ENCODE measurements at places on chromosomes 13 and 19. TPM values are rescaled to one million over a fixed set of nuclear protein-coding genes. Genes with fewer than 3 reads are reported as not detected.

GRCh38 chr13:28494504-28494777 lies 487 bp downstream of the FLT1 start:
- H3K36me3 ChIP-seq, result no peaks in the 10 kb centered on the region
- peak overlapping the region; percentile 21 for H3K4me3 ChIP-seq
- DNase-seq, result no peak
- H3K27me3 ChIP-seq, result peaks cover 22% of the 10 kb centered on the region
- H3K4me1 ChIP-seq, result peaks cover 23% of the 10 kb centered on the region

DNA sequence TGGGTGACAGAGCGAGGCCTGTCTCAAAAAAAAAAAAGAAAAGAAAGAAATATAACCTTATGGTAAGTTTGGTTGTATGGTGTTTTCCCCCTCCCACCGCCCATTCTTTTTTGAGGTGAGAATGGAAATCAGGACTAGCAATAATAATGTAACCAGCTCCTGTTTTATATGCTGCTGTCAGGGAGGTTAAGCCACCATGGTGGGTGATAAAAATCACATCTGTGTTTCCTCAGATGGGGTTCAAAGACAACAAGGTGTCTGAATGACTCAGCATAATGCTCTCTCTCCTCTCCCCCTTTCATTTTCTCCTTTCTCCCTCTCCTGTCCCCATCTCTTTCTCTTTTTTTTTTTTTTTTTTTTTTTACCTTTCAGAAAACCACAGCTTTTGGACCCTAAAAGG lies 28.3 kb upstream of the GARRE1 start:
- no peak for DNase-seq
- H3K36me3 ChIP-seq, result peaks cover 33% of the 10 kb centered on the region
- H3K4me3 ChIP-seq, result no peak overlapping the region
- no peak overlapping the region for H3K27ac ChIP-seq
- H3K27me3 ChIP-seq, result no peaks in the 10 kb centered on the region

SPACA4 gene
- total RNA-seq, result not detected

- H3K36me3 ChIP-seq, result no peaks in the 10 kb centered on the region
- DNase-seq, result no peak
- H3K4me1 ChIP-seq, result peaks cover 11% of the 10 kb centered on the region
- peak overlapping the region; percentile 31 for H3K27ac ChIP-seq
Measured at GRCh38 chr19:792306-792885, 4.9 kb upstream of the PTBP1 start.

- no peak overlapping the region for H3K4me3 ChIP-seq
- DNase-seq, result no peak
- no peaks in the 10 kb centered on the region for H3K36me3 ChIP-seq
- peaks cover 10% of the 10 kb centered on the region for H3K4me1 ChIP-seq
Measured at GRCh38 chr19:35389192-35389861, 18.5 kb downstream of the GPR42 start.

DNA sequence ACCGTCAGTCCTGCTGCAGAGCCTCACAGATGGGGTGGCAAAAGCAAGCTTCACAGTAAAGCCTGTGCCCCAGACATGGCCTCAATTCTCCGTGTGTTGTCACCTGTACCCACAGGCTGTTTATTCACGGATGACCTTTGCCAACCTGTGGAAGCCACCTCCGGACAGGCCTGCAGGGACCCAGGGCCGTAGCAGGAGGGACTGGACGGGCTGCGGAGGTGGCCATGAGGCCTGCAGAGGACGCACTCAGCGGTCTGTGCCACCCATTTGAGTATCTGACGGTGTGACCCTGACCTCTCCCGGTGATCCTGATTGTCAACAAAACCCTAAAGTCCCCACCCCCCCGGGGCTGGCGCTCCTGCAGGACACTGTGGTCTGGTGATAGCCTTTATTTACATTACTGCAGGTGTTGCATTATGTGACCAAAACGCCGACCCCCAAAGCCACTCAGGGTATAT lies 7.8 kb upstream of the KLF16 start:
- DNase-seq, result no peak
- peaks cover 21% of the 10 kb centered on the region for H3K4me1 ChIP-seq
- H3K27me3 ChIP-seq, result no peaks in the 10 kb centered on the region

LPAR6 gene
- total RNA-seq, result 42.5 TPM

GRCh38 chr19:17385878-17386611 lies 8.0 kb downstream of the CCDC194 start:
- H3K27me3 ChIP-seq, result no peaks in the 10 kb centered on the region
- H3K4me1 ChIP-seq, result no peaks in the 10 kb centered on the region
- no peak overlapping the region for H3K4me3 ChIP-seq
- peak; percentile 43 for DNase-seq

DNA sequence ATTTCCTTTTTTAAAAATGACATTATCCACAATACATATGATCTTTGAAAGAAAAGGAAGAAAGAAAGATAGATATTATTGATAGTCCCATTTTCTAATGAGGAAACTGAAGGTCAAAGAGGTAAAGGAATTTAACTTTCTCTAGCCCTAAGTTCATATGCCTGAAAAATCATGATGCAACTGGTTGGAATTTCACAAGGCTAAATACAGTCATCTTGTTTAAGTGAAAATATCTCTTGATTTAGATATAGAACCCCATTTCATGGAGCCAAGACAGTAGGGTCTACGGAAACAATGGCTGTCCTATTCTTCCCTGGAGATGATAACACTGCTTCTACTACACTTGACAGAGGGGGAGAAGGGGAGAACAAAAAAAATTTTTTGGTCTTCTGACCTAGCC lies 366.2 kb downstream of the DNAJC15 start:
- H3K4me3 ChIP-seq, result no peak overlapping the region
- no peaks in the 10 kb centered on the region for H3K4me1 ChIP-seq
- H3K27me3 ChIP-seq, result no peaks in the 10 kb centered on the region
- DNase-seq, result no peak

EFNB2 gene
- 10.8 TPM for total RNA-seq

DNA sequence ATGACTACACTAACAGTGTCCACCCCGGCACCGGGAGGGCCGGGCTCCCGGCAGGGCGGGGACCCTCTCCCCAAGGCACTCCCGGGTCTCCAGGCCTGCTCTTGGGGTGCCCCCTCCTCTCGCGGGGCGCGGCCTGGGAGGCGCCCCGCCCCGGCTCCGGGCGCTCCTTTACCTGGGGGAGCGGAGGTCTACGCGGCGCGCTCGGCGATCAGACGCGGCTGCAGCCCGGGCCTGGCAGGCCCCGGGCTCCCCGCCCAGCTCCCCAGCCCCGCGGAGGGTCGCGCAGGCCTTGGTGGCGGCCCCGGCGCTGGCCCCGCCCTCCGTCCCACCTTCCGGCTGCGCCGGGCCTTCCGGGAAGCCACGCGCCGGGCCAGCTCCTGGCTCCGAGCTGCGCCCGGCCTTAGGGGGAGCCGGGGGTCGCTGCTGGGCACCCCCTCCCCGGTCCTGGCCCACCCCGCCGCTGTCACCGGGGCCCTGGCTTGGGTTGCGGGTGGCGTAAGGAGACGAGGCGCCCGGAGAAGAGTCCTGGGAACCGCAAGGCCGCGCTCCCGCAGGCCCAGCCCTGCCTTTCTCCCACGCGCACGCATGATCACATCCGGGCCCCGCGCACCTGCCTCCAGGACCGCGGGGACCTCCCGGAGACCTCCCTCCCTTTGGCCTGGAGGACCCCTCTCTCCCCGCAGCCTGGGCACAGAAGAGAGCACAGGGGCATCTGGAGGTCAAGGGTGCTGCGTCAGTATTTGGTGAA lies at the start of gene C19orf12:
Gene C19orf12, minus strand, starts transcription at position 309 of the 748 bp plus-strand sequence. CDS start 6,848 bp downstream, outside the sequence.
- no peaks in the 10 kb centered on the region for H3K36me3 ChIP-seq
- peaks cover 17% of the 10 kb centered on the region for H3K4me1 ChIP-seq
- peak within 1 kb of the TSS; percentile 84 for H3K4me3 ChIP-seq
- H3K27ac ChIP-seq, result peak within 1 kb of the TSS; percentile 85
- peak; percentile 72 for DNase-seq

GRCh38 chr13:47846886-47847285 lies 154.2 kb downstream of the SUCLA2 start:
- H3K27me3 ChIP-seq, result no peaks in the 10 kb centered on the region
- H3K27ac ChIP-seq, result no peak overlapping the region
- no peaks in the 10 kb centered on the region for H3K36me3 ChIP-seq
- H3K4me1 ChIP-seq, result no peaks in the 10 kb centered on the region

GRCh38 chr13:23921451-23921888 lies 24.2 kb upstream of the C1QTNF9B start:
- H3K27me3 ChIP-seq, result no peaks in the 10 kb centered on the region
- H3K4me1 ChIP-seq, result peaks cover 5% of the 10 kb centered on the region
- no peaks in the 10 kb centered on the region for H3K36me3 ChIP-seq
- no peak for DNase-seq
- no peak overlapping the region for H3K4me3 ChIP-seq

KIR2DL3 gene
- total RNA-seq, result not detected

PLK5 gene
- not detected for total RNA-seq

GRCh38 chr13:73902296-73902695 lies 231.9 kb downstream of the KLF12 start:
- H3K4me1 ChIP-seq, result no peaks in the 10 kb centered on the region
- no peaks in the 10 kb centered on the region for H3K27me3 ChIP-seq
- no peak overlapping the region for H3K27ac ChIP-seq
- no peaks in the 10 kb centered on the region for H3K36me3 ChIP-seq
- DNase-seq, result no peak

GRCh38 chr13:109785141-109785891 lies 1.1 kb downstream of the IRS2 start:
- peak overlapping the region; percentile 85 for H3K27ac ChIP-seq
- peak overlapping the region; percentile 20 for H3K4me3 ChIP-seq
- H3K4me1 ChIP-seq, result peaks cover 19% of the 10 kb centered on the region
- H3K27me3 ChIP-seq, result no peaks in the 10 kb centered on the region
- DNase-seq, result peak; percentile 93

NKPD1 gene
- total RNA-seq, result 0.44 TPM

SIGLEC9 gene
- total RNA-seq, result 1.2 TPM

- H3K36me3 ChIP-seq, result no peaks in the 10 kb centered on the region
- H3K27ac ChIP-seq, result no peak overlapping the region
- H3K4me3 ChIP-seq, result no peak overlapping the region
- no peaks in the 10 kb centered on the region for H3K27me3 ChIP-seq
- no peaks in the 10 kb centered on the region for H3K4me1 ChIP-seq
- no peak for DNase-seq
Measured at GRCh38 chr13:26786651-26787295, 26.2 kb upstream of the GPR12 start.

DNA sequence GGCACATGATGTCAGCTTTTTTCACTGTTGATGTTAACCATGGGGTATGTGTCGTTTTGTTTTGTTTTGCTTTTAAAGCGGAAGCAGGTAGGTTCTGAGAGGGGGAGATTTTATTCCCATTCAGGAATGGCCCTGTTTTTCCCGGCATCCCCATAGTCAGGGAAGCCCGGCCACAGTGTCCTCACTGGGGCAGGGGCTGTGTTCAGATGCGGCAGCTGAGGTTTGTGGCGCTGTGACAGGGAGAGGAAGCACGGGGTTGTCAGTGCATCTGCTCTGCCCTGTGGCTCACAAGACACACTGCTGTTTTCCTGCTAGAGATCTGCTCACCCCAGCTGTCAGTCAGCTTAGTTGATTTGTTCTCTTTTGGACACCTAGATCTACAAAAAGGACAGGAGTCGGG lies 27.6 kb downstream of the ANKRD27 start:
- peaks cover 6% of the 10 kb centered on the region for H3K4me1 ChIP-seq
- no peak overlapping the region for H3K4me3 ChIP-seq
- no peak overlapping the region for H3K27ac ChIP-seq
- H3K27me3 ChIP-seq, result no peaks in the 10 kb centered on the region
- peaks cover 39% of the 10 kb centered on the region for H3K36me3 ChIP-seq

- no peak for DNase-seq
- no peaks in the 10 kb centered on the region for H3K4me1 ChIP-seq
- no peak overlapping the region for H3K4me3 ChIP-seq
Measured at GRCh38 chr13:37905736-37906135, 36.2 kb upstream of the TRPC4 start.

DNA sequence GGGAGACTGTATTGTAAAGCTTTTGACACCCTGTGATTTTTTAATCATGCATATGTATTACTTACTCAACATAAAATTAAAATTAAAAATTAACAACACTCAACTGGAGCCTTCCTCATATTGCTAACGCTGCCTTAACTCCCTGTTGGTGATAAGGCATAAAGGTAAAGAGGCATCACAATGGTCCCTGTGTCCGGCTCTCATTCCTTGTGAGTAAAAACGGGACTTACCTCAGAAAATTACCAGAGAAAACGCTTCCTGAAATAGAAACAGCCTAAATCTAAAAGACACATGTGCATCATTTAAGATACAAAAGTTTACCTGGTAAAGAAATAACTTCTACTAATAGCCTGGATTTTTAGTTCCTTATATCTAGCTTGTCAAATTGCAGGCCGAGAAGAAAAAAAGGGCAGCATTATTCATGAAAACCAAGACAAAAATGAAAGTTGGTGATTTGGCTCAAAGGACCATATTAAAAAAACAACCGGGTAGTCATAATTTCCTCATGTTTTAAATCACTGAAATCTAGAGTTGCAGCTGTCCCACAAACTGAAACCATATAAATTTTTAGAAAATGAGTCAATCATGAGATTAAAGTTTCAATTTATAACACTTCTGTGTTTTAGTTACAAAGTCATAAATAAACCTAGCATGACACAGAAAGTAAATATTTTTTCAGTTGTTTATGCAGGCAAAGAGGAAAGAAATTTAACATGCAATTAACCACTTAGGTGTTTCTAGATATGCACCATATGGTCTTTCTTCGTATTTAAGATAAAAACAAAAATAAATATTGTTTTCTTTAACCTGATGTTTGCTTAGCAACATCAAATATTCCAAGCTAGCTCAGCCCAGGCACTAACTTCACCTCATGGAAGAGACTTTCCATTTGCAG lies 94.7 kb downstream of the MIPEP start:
- H3K27ac ChIP-seq, result no peak overlapping the region
- H3K4me1 ChIP-seq, result peaks cover 15% of the 10 kb centered on the region
- no peak for DNase-seq
- H3K4me3 ChIP-seq, result no peak overlapping the region

UNC13A gene
- 0.13 TPM for total RNA-seq

GRCh38 chr19:4732680-4733114 lies 9.1 kb upstream of the DPP9 start:
- H3K36me3 ChIP-seq, result no peaks in the 10 kb centered on the region
- no peaks in the 10 kb centered on the region for H3K27me3 ChIP-seq
- no peaks in the 10 kb centered on the region for H3K4me1 ChIP-seq

SIAH3 gene
- total RNA-seq, result not detected

XRCC1 gene
- total RNA-seq, result 29.7 TPM

GRCh38 chr13:110578363-110578762 lies 16.8 kb upstream of the RAB20 start:
- no peak for DNase-seq
- no peak overlapping the region for H3K27ac ChIP-seq
- no peaks in the 10 kb centered on the region for H3K4me1 ChIP-seq
- H3K27me3 ChIP-seq, result no peaks in the 10 kb centered on the region
- no peak overlapping the region for H3K4me3 ChIP-seq

GRCh38 chr19:52670046-52670445 lies 31.9 kb upstream of the ZNF83 start:
- no peaks in the 10 kb centered on the region for H3K27me3 ChIP-seq
- no peaks in the 10 kb centered on the region for H3K4me1 ChIP-seq
- no peaks in the 10 kb centered on the region for H3K36me3 ChIP-seq
- H3K4me3 ChIP-seq, result no peak overlapping the region
- no peak overlapping the region for H3K27ac ChIP-seq
- peak; percentile 4 for DNase-seq

- H3K4me3 ChIP-seq, result no peak overlapping the region
- no peak overlapping the region for H3K27ac ChIP-seq
- H3K27me3 ChIP-seq, result no peaks in the 10 kb centered on the region
- no peaks in the 10 kb centered on the region for H3K36me3 ChIP-seq
- no peaks in the 10 kb centered on the region for H3K4me1 ChIP-seq
Measured at GRCh38 chr13:106186366-106187030, 349.0 kb downstream of the EFNB2 start.

- H3K4me3 ChIP-seq, result no peak overlapping the region
- H3K27ac ChIP-seq, result peak overlapping the region; percentile 34
- H3K27me3 ChIP-seq, result no peaks in the 10 kb centered on the region
- peaks cover 52% of the 10 kb centered on the region for H3K36me3 ChIP-seq
- DNase-seq, result no peak
- peaks cover 9% of the 10 kb centered on the region for H3K4me1 ChIP-seq
Measured at GRCh38 chr19:12952488-12953137, 4.4 kb downstream of the GADD45GIP1 start.

Data from thyroid gland (tissue), 4 donors.